D341Med (cell line): ENCODE measurements at places on chromosomes 5 and 9.

- no peak for DNase-seq
These were observed 18.4 kb upstream of the ERAP2 start for GRCh38 chr5:96857924-96858323.

- DNase-seq: no peak
These were observed 586.2 kb downstream of the ZNF608 start for GRCh38 chr5:124160265-124160664.

GRCh38 chr9:78296201-78296892, 578 bp upstream of the PSAT1 start:
- peak; percentile 45 for DNase-seq

DNA sequence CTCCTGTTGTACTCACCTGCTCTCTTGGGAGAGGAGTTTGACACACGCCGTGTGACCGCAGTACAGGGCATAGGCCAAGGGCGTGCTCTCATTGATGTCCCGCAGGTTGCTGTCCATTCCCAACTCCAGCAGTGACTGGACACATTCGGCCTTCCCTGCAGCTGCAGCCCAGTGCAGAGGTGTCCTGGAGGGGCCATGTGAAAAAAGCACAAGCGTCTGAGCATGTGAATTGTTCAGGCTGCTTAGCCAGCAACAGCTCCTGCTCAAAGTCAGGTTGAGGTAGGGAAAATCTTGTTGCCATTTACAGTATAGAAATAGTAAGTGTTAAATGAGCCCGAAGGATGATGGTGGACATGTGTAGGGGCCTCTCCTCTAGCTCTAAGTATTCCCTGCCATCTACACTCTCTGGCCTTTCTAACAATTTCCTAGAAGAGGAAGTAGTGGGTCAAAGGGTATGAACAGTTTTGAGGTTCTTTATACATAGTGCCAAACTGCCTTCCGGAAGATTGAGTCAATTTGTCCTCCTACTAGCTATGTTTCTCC, 116.5 kb downstream of the ANKRD55 start:
- no peak for DNase-seq

GRCh38 chr5:82031220-82032119, 59.6 kb downstream of the ATG10 start:
- no peak for DNase-seq

DNA sequence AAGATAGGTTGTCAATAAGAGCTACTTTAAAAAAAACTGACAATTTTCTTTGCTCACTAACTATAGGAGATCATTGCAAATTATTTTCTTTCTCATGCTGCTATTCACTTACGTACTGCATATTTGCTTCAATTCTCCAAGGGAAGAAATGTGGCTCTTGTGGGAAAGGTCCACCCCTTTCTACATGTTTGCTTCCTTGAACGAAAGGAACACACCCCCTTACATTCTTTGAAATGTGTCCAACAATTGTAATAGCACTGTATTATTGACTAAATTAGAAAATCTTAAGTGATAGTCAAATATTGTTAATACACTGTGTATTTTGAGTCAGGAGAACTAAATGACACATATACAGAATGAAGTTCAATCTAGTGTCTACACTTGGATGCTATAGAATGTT, 5.2 kb downstream of the MEF2C start:
- no peak for DNase-seq

DNA sequence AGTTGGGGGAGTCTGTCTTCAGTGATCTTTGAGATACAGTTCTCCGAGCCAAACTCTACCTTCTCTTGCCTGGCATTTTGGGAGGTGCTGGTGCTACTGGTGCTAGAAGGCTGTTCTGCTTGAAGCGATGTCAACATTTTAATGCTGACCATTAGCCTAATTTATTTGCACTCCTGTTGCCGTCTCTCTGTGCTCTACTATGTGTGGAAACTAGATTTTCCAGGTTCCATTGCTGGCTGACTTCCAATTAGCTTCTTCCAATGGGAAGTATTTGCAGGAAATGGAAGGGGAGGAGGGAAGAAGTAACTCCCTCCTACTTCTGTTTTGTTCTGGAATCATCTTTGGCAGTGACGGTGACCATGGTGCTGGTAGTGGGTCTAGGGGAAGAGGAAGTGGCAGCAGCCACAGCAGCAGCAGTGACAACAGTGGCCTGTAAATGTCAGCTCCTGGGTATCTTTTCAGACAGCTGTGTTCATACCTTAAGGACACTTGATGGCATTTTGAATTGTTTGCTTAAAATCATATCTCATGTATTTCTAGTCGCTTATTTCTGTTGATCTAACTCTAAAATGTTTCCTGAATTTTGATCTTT, 7.9 kb downstream of the TXNDC8 start:
- no peak for DNase-seq

DNA sequence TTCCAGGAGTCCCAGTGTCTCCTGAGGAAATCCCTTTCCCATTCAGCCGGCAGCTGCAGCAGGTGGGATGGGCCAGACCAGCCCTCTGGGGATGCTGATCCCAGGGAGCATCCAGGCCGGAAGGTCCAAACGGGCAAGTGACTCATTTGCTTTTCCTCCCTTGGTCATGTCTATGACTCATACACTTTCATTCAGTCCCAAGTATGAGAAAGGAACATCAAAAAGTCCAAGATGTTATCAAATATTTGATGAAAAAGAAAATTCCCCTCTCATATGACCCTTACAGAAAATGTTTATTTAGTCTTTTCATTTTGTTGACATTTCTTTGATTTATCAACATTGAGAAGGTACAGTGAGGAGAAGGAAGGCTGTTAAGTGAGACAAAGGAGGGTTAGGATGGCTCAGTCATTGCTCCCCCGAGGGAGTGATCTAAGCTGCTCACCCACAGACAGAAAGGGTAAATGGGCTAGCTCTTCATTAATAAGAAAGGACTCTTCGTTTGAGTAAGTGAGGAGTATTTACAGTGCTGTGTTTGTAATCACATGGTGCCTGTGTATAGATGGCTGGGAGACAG, 117.6 kb upstream of the ANKRD55 start:
- no peak for DNase-seq

GRCh38 chr5:44952376-44952775, 143.6 kb downstream of the MRPS30 start:
- peak; percentile 30 for DNase-seq

- no peak for DNase-seq
These were observed 373.3 kb upstream of the FAM174A start for GRCh38 chr5:100161868-100162267.

- DNase-seq: no peak
These were observed 5.9 kb downstream of the TEX10 start for GRCh38 chr9:100346836-100347235.

- no peak for DNase-seq
These were observed 25.0 kb downstream of the LMNB1 start for GRCh38 chr5:126801992-126802294.

DNA sequence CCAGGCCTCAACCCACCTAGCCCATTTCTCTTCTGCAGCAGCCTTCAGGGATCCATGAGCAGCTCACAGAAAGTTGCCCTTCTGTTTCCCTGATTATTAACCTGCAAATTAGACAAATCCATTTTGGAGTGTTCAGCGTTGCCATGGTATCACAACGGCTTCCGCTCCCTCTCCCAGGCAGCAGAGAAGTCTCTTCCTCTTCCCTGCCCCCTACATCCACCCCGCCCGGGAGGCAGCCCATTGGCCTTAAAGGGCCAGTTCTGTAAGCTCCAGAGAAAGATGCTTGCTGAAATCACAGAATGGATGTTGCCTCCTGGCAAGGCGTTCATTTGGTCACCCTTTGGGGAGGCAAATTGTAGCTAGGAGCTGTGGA, 47.7 kb upstream of the BOD1 start:
- no peak for DNase-seq

- peak; percentile 24 for DNase-seq
These were observed 232.8 kb downstream of the MAN2A1 start for GRCh38 chr5:109922381-109922995.

GRCh38 chr5:133605323-133605722, 7.0 kb downstream of the FSTL4 start:
- no peak for DNase-seq

DNA sequence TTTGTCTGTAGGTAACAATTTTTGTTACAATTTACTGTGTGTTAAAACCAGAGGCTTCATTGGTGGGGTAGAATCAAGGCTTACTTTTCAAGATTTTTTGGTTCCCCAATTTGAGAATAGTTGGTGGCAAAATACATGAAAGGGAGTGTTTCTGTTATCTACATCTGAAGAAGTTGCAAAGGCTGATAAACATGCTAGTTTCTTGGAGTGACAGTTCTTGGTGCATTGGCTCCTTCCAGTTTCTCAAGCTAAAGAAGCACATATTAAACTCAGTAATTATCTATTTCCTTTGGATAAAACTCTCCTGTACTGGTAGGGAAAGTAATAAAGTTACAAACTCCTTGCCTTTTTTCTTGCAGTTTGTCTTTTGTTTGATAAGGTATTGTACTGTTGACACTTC, 5.9 kb downstream of the MACIR start:
- DNase-seq: no peak

- no peak for DNase-seq
These were observed 72.9 kb downstream of the SFXN1 start for GRCh38 chr5:175551266-175551665.

GRCh38 chr5:176171171-176171760, 67.0 kb upstream of the SIMC1 start:
- DNase-seq: no peak

DNA sequence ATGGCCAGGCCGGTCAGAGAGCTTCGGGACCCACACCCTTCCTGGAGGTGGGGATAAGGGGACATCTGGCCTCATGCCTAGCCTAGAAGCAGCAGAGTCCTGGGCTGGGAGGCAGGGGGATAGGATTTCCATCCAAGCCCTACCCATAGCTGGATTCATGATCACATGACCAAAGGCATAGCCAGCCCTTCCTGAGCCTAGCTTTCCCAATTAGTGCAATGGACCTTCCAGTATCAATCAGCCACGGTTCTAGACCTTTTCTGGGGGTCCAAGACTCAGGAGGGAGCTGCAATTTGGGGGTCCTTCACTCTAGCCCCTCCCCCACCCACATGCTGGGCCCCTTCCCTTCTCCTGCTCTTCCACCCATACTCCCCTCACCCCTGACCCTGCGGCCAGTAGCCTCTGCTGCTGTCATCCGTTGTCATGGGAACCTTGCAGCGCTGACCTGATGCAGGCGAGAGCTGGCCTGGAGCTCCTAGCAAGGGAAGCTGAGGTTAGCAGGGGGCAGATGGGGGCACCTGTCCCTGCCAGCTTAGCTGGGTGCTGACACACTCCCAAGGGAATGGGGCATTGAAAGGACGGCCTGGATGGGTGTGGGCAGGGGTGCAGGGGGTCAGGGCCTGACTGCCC, 44.6 kb downstream of the CXXC5 start:
- DNase-seq: no peak

GRCh38 chr9:113129884-113130283, 20.9 kb upstream of the SLC31A2 start:
- DNase-seq: no peak

GRCh38 chr9:5617749-5618148, 11.2 kb upstream of the RIC1 start:
- no peak for DNase-seq

DNA sequence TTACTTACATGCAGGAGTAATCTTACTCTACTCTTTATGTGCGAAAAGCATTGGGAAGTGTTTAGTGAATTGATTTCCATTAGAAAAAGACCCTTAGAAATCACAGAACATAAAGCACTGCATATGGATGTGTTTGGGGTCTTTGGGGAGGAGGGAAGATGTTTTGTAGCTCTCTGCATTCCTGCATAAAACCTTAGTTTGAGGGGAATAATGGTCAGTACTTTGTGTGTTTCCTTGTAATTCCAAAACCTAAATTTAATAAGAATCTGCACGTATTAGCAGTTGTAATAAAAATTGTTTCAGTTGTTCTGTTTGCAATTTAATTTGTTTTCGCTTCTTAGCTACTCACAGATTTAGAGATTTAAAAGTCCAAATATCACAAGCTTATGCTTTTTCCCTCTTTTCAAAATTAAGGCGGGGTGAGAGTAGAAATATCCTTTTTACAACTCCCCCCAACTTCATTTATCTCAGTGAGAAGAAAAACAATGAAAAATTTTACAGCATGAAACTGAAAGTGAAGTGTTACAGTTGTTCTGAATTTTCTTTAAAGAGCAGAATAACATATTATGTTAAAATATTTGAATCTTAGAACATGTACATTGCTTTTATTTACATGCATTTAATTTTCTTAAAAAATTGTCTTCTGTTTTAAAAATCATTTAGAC, 143.8 kb downstream of the SMARCA2 start:
- no peak for DNase-seq

GRCh38 chr9:98900725-98901124, 43.0 kb upstream of the COL15A1 start:
- no peak for DNase-seq

GRCh38 chr9:81999806-82000205, 11.2 kb downstream of the SPATA31D1 start:
- DNase-seq: no peak

DNA sequence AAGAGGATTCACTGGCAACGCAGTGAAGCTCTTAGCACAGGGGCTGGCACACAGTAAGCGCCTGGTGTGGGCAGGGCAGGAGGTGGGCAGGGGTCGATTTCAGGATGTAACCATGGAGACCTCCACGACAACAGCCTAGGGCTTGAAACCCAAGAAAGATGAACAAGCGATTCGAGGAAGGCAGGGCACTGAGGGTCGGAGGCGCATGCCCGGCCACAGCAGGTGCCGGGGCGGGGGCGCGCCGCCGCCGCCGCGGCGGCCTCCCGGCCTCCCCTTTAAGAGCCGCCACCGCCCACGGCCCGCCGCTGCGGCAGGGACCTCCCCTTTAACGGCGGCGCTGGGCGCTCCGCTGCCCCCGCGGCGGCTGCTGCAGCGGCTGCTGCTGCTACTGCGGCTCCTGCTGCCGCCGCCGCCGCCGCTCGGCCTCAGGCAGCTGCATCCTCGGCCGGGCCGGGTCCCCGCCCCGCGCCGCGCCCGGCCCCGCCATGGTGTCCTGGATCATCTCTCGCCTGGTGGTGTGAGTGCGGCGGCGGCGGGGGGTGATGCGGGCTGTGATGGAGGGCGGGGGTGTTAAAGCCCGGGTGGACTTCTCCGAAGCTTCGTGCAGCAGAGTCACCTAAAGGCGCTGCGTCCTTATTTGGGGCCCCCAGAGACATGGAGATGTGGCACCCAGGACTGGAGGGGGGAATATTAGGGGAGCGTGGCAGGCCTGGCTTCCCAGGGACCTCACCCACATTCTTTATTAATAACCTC, at the start of gene REEP2:
REEP2 (plus strand) TSS at position 334 of the 753 bp plus-strand sequence; CDS start at position 486, 152 bp downstream.
- peak; percentile 92 for DNase-seq

DNA sequence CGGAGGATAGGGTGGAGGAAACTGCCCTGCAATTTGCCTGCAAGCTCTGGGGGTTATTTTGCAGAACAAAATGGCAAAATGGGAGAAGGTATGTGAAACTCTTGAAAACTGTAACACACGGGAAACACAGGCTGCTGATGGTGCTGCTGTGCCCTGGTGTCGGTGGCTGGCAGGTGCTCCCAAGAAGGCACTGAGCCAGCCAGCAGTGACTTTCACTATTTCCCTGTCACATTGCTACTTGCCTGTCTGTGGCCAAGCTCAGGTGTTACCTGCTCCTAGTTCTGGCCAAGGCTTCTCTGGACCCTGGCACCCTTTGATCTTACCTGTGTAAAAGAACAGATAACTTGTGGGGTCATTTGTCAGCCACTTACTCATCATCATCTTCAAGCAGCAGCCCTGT, 102.2 kb downstream of the CMYA5 start:
- DNase-seq: no peak

GRCh38 chr9:106960258-106960657, 97.3 kb downstream of the ZNF462 start:
- DNase-seq: no peak

GRCh38 chr5:166063261-166063660, 2228.2 kb upstream of the WWC1 start:
- no peak for DNase-seq

GRCh38 chr5:116671211-116671736, 96.7 kb upstream of the SEMA6A start:
- no peak for DNase-seq
